ENCODE measurements at places on chromosomes 11 and 22.

GRCh38 chr11:115707180-115707905 is 203.1 kb upstream of the CADM1 start:
- no peak for DNase-seq

- no peak for DNase-seq
These were observed 1251.2 kb downstream of the BRD1 start for GRCh38 chr22:48576333-48577013.

GRCh38 chr11:112238041-112238440 is 11.8 kb downstream of the PTS start:
- DNase-seq = no peak

- no peak for DNase-seq
These were observed 25.4 kb downstream of the FBLN1 start for GRCh38 chr22:45528046-45528445.

- DNase-seq = no peak
These were observed 15.1 kb upstream of the OAF start for GRCh38 chr11:120195601-120196320.

GRCh38 chr11:100635194-100635593 is 51.9 kb upstream of the ARHGAP42 start:
- DNase-seq = no peak

DNA sequence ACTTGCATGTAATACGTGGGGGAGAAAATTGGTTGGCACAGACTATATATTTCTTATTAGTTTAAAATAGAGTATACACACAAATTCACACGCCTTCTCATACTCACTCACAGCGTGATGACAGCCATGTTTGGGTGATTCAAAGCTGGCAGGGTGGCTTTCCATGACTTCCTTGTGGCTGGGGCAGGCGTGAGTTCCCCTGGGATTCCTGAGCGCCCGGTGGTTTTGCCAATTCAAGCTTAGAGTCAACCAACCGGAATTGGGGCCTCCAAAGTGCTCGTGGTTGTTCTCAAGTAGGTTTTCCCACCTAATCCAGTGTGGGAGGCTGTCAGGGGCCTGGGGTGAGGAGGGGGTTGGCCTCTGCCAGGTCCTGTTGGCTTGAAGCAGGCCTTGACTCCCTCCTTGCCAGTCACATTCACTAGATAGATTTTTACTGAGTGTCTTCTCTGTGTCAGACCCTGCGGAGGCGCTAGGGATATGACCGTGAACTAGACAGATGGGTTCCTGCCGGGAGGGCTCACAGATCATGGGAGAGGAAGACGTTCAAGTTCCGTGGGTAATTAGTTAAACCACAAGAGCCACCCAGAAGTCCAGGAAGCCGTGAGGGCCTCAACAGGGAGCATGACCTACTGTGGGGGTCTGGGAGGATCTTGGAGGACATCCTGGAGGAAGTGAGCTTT is 11.5 kb downstream of the PKNOX2 start:
- peak; percentile 4 for DNase-seq

DNA sequence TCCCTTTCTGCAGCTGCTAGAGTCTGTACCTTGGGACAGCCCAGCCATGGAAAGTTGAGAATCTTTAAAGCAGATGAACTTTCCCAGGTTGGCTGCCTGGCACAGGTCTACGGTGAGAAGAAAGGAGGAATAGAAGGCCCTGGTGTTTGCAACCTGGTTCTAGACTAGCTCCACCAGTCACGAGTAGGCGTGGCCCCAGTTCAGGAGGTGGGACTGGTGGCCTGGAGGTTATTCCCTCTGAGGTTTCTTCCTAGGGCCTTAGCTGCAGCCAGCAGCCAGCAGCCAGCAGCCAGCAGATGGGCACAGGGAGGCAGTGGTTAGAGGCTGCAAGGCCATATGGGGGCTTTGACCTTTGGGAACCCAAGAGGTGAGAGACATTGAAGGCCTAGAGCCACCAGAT is 40.9 kb downstream of the PRDM11 start:
- DNase-seq = no peak

GRCh38 chr11:75275581-75275980 is 35.0 kb downstream of the TPBGL start:
- DNase-seq = peak; percentile 69

DNA sequence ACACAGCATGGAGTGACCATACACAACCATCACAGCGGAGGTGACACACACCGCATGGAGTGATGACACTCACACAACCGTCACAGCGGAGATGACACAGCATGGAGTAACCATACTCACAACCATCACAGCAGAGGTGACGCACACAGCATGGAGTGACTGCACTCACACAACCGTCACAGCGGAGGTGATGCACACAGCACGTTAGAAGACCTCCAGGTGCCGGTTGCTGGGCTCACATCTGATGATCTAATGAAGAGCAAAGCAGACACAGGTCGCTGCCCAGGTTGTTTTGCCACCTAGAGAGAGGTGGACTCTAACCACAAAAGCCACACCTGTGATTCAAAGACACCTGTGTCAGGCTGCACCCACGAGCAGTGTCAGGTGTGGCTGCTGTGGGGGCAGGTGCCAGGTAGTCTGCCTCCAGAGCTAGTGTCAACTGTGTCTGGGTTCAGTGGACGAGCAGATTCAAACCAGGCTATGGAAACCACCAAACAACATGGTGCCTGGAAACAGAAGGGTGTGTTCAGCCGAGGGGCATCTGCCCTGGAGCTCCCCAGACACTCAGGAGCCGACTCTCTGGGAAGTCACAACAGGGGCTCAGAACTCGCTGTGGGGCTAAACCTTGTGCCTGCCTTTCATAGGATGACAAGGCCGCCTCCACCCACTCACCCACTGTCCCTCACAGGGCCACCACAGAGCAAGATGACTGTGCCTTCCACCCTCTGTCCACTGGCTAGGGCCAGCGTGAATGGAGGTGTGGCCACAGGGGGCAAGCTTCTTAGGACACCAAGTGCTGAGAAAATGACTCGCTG is 608.2 kb downstream of the TBC1D22A start:
- no peak for DNase-seq

GRCh38 chr11:94030059-94030458 is 8.9 kb downstream of the HEPHL1 start:
- no peak for DNase-seq

- DNase-seq = no peak
These were observed 55.0 kb upstream of the ARHGAP32 start for GRCh38 chr11:129247135-129247534.

DNA sequence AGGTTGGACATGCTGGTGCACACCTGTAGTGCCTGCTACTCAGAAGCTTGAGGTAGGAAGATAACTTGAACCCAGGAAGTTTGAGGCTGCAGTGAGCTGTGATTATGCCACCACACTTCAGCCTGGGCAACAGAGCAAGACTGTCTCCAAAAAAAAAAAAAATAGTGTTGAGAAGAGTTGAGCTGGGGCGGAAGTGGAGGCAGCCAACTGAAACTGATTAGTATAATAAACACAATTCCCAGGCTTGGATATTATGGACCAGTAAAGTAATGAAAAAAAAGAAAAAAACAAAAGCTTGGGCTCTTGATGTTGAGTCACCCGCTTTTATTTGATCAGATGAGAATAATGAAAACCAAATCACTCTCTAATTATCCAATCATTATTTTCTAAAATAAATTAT is 21.0 kb downstream of the LDLRAD3 start:
- no peak for DNase-seq

- DNase-seq = no peak
These were observed 741 bp upstream of the NAV2 start for GRCh38 chr11:19711911-19712280.

GRCh38 chr11:112999520-112999919 is 38.3 kb downstream of the NCAM1 start:
- DNase-seq = no peak

GRCh38 chr11:28793282-28793738 is 685.1 kb downstream of the METTL15 start:
- no peak for DNase-seq

DNA sequence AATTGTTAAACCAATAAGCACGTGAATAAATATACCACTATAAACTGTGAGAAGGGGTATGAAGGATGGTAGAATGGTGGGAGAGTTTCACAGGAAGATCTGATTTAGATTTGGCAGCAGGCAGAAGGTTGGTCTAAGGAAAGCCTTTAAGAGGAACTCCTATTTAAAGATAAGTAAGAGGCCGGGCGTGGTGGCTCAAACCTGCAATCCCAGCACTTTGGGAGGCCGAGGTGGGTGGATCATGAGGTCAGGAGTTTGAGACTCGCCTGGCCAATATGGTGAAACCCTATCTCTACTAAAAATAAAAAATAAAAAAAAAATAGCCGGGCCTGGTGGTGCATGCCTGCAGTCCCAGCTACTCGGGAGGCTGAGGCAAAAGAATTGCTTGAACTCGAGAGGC is 45.8 kb upstream of the CXCR5 start:
- DNase-seq = no peak

- no peak for DNase-seq
These were observed 202.8 kb upstream of the SEZ6L start for GRCh38 chr22:25966448-25966913.

- no peak for DNase-seq
These were observed 7.0 kb upstream of the GAB2 start for GRCh38 chr11:78424334-78425270.

DNA sequence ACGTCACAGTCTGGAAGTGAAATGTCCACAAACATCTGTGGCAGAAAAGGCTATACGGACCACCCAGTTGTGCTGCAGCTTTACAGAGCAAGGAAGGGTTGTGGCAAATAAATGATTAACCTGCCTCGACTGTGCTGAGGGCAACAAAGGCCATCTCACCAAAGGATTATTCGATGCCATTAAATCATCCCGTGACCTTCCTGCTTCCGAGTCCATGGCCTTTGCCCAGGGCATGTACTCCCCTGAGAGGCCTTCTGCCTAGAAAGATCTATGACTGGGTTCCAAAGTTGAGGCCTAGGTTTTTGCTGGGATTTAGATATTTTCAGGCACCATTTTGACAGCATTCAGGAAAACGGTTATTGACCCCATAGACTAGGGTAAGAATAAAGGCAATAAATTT is 9.2 kb downstream of the CDPF1 start:
- DNase-seq = no peak

GRCh38 chr11:132444911-132445310 is 1074.5 kb downstream of the NTM start:
- no peak for DNase-seq

DNA sequence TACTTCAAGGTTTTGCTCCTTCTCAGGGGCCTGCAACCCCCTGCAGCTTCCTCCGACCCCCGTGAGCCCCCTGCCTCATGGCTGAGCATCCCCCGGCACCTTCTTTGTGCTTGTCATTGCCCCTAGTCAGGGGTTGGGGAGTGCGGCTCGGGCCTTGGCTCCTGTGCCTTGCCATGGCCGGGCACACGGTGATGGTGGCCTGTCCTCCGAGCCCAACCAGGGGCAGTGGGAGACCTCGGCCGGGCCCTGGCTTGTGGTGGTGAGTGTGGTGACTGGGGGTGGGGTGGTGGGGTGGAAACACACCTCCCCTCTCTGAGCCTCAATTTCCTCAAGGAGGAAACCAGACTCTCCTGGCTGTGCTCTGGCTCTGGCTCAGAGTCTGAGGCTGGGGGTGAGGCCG is 1.5 kb upstream of the MRGPRG start:
- no peak for DNase-seq

- no peak for DNase-seq
These were observed 4.4 kb upstream of the MRPL23 start for GRCh38 chr11:1942558-1943260.

- DNase-seq = no peak
These were observed 26.4 kb downstream of the KCNQ1 start for GRCh38 chr11:2471048-2471803.

DNA sequence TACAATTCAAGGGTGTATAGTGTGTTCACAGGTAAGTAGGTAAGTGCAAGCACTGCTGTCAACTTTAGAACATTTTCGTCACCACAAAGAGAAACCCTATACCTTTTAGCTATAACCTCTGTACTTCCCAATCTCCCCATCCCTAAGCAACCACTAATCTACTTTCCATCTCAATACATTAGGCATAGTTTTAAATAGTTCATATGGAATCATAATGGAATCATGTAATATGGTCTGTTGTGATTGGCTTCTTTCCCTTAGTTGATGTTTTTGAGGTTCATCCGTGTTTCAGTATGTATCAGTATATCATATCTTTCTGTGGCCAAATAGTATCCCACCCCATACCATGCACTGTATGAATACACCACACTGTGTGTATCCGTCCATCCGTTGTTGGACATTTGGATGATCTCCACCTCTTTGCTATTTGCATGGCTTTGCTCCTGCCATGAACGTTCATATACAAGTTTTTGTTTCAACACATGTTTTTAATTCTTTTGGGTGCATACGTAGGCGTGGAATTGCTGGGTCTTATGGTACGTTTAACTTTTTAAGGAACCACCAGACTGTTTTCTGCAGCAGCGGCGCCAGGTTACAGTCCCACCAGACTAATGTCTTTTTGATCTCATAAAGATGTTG is 27.7 kb upstream of the OPCML start:
- DNase-seq = no peak
